Stimulated activated CD8-positive, alpha-beta memory T cell treated with anti-CD3 and anti-CD28 coated beads, Interleukin-4, amount 100 ng/mL, for 4 hours (primary cell): ENCODE measurements at places on chromosomes 5 and 9.

- no peak for DNase-seq
Observed at GRCh38 chr9:98242426-98242825, 13.0 kb downstream of the TBC1D2 start.

GRCh38 chr9:5278486-5278885 lies 26.0 kb downstream of the RLN2 start:
- DNase-seq, result no peak

DNA sequence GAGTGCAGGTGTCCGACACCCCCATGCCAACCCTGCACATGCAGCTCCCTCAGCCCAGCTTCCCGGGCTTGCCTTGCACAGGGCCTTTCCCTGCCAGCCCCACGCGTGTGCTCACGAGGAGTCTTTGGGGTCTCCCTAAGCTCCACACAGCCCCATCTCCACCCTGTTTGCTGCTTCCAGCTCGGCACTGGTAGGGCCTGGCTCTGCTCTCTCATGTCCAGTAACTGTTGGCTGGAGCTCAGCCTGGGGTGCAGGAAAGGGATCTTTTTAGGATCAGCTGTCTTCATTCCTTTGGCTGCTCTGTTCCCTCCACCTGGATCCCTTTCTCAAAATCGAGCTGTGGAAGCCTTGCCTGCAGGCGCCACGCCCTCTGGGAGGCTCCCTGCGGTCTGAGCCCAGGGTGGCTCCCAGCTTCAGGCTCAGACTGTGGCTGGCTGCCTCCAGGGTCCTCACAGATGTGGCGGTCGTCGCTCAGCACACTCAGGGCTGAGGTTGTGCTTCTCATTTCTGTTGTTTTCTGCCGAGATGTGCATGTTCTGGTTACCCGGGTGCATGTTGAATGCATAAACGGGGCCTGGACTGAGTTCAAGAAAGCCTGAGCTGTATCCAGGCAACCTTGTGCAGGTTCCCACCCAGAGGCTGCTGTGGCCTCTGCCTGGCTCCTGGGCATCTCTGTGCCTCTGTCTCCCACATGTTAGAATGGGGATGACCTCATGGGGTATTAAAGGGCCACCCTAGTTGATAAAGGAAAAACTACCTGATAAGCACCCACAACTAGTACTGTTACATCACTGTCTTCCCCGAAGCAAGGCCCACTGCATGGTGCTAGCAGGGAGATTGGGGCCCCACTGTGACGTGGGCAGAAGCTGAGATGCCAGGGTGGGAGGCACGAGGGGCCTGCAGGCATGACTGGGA lies 4.3 kb downstream of the CACNA1B start:
- no peak for DNase-seq

DNA sequence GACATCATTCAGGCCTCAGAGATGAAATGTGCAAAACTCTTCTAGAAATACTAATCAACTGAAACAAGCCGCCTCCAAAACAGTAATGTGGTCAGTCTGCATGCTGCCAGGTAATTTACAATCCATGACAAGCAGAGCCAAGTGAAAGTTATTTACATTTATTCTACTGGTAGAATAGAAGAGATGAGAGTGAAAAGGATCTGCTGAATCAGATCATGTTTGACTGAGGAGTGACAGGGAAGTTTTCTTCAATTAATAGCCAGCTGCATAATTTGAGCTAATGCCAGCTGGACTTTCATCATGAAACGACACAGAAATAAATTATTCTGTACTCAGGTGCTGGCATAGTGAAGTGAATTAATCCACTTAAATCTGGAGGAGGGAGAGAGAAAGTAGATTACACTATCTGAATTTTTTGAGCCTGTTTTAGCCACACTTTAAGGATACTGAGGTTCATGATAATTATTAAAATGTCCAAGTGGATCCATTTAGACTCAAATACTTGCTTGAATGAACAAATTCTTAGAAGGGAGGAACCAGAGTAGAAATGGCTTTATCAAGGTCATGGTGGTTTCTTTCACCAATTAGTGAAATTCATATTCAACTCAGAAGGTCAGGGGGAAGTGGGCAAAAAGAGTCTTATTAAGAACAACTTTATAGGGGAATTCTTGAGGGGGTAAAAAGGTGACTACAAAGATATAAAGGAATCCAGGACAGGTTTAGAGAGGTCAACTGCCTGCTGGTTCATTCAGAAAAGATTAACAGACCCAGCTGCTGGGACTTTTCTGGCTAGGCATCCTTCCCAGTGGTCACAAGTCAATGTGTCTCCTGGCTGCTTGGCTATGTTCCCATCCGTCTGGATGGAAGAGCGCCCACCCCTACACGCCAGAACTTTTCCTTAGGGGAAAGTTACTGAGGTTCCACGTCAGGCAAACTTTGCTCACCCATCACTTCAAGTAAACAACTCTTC lies 350.4 kb downstream of the PDE4D start:
- DNase-seq, result no peak

GRCh38 chr9:14080959-14081542 lies 232.9 kb downstream of the NFIB start:
- no peak for DNase-seq

GRCh38 chr5:89047571-89047970 lies 164.6 kb upstream of the MEF2C start:
- no peak for DNase-seq

GRCh38 chr5:172455511-172456061 lies 1.3 kb upstream of the SH3PXD2B start:
- DNase-seq, result no peak

DNA sequence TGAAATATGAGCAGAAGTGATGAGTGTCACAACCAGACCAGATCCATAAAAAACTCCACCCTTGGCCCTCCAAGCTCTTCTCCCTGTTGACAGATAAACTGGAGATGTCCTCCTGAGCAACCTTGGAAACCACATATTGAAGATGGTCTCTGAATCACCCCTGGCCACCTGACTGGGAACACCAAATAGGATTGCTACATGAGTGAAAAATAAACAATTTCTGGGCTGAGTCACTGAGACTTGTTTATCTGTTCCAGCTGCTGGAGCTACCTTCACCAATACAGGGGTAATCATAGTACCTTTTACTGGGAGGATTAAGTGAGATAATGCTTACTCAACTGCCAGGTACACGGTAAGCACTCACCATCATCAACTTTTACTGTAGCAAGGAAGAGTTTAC lies 53.3 kb downstream of the PCA3 start:
- no peak for DNase-seq
